Common myeloid progenitor, CD34-positive (primary cell): ENCODE measurements at places on chromosomes 2 and 18.

DNA sequence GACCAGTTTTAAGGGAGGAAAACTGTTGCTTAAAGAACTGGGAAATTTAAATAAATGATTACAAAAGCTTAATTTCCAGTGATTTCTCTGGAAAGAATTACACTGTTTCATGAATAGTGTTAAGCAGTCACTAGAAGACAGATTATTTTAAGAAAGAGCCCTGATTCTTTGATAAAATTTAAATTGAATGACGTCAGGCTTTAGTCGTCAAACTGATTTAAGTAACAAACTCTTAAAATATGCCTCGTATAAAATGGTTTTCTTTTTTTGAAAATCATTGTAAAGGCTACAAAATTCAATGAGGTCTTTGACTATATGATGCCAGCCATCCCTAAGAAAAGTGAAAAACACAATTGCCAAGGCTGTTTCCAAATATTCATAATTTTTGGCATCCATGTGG, 465.0 kb downstream of the NR4A2 start:
- DNase-seq: no peak

GRCh38 chr2:38037757-38038621, 38.0 kb downstream of the CYP1B1 start:
- peak; percentile 30 for DNase-seq

GRCh38 chr2:40433736-40434135, 18.2 kb downstream of the SLC8A1 start:
- DNase-seq: no peak

- no peak for DNase-seq
Measured at GRCh38 chr2:120261387-120262006, 8.8 kb downstream of the RALB start.

GRCh38 chr2:88016960-88017779, 823 bp upstream of the RNU2-63P start:
- DNase-seq: peak; percentile 48
